Activated CD4-positive, alpha-beta T cell treated with anti-CD3 and anti-CD28 coated beads, Interleukin-2, amount 50 U/mL, for 4 hours (primary cell): ENCODE measurements at places on chromosomes 5 and 9.
A peak's percentile ranks its signal among the peaks of the same experiment; 100 is the strongest.

- DNase-seq = peak; percentile 57
Measured at GRCh38 chr9:89436963-89437625, 60.8 kb downstream of the SEMA4D start.

- DNase-seq = no peak
Measured at GRCh38 chr5:173321886-173322285, 6.3 kb downstream of the STC2 start.

DNA sequence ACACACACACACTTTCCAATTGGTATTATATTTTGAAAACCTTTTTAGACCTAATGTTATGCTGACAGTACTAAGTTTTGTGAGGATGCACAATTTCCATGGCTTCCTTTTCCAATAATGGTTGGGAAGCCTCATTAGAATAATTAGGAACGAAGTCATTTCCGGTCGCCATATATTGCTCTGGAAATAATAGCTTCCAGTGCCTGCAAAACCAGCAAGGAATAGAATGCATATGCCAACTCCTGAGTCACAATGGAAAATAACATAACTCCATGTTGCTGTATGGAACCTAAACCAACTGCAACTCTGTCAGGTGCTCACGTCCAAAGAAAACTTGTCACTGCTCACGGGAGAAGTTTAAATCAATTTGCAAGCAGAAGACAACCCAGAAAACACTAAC lies 222.0 kb downstream of the EBF1 start:
- DNase-seq = no peak

- DNase-seq = no peak
Measured at GRCh38 chr9:122364783-122365150, 6.1 kb upstream of the PTGS1 start.

DNA sequence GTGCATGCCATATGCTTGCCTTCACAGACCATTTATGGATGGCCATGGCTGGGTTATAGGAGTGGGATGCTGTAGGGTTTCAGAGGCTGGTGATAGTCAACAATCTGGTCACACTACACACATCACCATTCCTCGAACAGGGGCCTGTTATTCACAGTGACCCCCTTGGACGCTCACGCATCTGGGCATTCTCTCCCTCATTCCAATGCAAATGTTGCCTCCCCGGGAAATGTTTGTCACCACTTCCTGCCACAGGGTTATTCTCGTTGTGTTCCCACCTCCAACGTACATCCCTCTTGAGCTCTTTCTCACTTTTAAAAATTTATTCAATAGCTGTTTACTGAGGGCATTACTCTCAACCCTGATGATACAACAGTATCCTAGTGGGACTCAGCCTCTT lies 135.4 kb downstream of the SCAMP1 start:
- no peak for DNase-seq
